Amniotic stem cell (primary cell): ENCODE measurements at places on chromosomes 12 and 14.

GRCh38 chr12:69039911-69040310 is 106.9 kb upstream of the CPM start:
- DNase-seq = no peak

DNA sequence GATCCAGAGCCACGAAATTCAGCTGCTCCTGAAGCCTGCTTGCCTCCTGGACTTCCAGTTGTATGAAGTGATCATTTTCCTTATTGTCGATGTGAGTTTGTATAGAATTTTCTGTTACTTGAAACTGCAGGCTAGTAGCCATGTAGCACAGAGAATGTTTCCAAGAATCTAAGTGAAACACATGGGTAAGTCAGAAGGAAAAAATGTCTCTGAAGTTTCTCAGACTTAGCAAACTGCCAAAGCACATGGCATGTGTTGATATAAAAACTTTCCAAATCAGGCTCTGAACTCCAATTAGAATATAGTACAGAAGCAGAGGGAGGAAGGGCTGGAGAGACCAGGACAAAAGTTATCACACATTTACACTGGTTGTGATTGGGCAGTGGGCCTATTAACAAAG is 9.8 kb upstream of the PCNX1 start:
- DNase-seq = peak; percentile 75

- no peak for DNase-seq
Measured at GRCh38 chr12:104738331-104738730, 219.8 kb downstream of the SLC41A2 start.

DNA sequence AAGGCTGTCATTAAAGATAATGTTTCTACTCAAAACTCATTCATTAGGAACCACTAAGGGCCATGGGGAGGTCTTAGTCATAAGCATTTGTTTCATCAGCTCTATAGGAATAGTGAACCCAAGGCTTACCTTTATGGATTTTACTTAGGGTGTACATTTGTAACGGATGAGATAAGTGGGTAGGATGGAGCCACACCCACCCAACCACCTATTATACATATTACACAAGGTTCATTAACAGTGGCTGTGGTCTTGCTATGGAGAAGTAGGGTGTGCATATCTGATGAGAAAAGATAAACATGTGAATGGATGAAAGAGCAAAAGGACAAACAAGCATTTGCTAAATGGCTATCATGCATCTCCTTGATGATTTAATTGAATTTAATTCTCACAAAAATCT is 39.6 kb upstream of the ITPR2 start:
- DNase-seq = no peak

DNA sequence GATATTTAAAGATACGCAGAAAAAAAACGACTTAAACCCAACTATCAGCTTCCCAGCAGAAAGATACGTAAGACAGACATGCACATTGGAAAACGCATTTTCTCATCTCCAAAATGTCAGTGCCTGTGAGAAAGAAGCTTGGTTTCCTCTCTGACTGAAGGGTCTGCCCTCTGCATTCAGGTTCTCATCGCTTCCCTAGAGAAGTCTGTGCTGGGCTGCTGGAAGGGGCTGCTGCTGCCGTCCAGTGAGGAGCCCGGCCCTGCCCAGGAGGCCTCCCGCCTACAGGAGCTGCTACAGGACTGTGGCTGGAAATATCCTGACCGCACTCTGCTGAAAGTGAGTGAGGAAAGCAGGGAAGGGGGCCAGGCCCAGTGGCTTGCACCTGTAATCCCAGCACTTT is 4.7 kb upstream of the PFDN5 start:
- DNase-seq = no peak

GRCh38 chr12:114952573-114953271 is 268.7 kb upstream of the TBX3 start:
- no peak for DNase-seq
